ENCODE measurements at places on chromosomes 4 and X.

- DNase-seq = no peak
Observed at GRCh38 chrX:40152741-40153344, 55.1 kb upstream of the BCOR start.

DNA sequence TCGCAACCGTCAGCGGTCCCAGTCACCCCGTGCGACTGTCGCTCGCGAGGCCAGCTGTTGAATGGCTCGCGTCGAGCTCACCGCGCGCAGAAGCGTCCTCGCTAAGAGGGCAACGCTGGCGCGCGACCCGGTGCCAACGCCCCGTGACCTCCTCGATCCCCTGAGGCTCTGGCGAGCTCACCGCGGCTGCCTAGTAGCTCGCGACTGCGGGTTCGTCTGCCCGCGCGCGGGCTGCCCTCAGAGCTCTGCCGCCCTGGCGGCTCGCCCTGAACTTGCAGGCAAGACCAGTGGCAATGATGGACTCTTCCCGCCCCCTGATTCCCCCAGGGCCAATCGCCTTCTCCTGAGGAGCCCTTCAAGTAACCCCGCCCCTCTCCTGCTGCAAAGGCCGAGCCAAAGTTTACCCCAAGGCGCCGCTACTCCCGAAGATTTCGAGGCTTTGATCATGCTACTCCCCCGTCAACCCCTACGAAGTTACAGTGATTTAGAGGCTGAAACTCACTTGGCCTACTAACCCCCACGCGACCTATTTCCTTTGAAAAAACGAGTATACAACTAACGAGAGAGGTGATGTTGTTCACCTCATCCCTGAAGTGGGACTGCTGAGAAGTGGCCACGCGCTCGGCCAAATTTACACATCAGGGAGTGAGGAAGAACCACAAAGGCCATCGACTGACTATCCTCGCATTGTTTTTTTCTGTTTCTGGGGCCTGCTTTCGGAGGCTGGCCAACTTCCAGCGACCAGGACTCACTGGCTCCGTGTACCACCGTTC is 37.5 kb downstream of the PGRMC1 start:
- DNase-seq = peak; percentile 34

GRCh38 chr4:56857601-56858309 is 36.3 kb upstream of the SPINK2 start:
- DNase-seq = no peak

GRCh38 chrX:53716328-53717088 is 30.0 kb upstream of the HUWE1 start:
- DNase-seq = peak; percentile 28

- no peak for DNase-seq
Observed at GRCh38 chrX:150236327-150236726, 126.8 kb upstream of the MAMLD1 start.

GRCh38 chrX:54411732-54412131 is 28.5 kb upstream of the TSR2 start:
- DNase-seq = no peak

- DNase-seq = no peak
Observed at GRCh38 chrX:37083880-37084279, 75.7 kb downstream of the FAM47C start.

DNA sequence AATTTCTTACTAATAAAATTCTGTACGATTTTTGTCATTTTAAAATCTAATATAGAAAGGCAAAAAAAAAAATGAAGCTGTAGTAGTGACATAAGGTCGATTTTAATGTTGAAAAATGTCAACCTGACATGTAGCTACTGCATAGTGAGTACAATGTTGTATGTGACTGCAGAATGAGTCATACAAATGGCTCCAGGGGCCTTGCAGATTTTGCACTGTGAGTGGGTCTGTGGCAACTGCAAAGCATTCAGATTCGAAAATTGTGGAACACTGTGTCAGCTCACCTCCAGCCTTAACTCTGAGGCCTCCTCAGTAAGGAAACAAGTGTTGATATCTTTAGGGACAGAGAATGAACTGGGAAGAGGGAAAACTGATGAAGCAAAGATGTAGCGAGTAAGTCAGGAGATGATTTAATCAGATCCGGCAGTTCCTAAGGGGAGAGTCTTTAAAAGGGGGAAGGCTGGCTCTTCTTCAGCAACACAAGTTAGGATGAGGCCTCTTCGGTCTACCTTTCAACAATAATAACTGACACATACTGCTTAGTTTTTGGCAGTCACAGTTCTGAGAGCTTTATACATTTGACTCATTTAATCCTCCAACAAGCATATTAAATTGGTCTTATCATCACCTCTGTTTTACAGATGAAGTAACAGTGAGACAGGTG is 24.9 kb downstream of the TKTL2 start:
- no peak for DNase-seq

DNA sequence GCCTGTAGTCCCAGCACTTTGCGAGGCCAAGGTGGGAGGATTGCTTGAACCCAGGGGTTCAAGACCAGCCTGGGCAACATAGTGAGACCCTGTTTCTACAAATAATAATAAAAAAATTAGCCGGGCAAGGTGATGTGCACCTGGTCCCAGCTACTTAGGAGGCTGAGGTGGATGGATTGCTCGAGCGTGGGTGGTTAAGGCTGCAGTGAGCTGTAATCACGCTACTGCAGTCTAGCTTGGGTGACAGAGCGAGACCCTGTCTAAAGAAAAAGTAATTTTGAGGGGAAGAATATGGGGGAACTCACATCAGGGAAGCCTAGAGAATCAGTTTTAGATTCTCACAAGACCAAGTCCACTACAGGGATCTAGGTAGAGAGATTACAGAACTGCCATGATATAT is 28.9 kb upstream of the LCORL start:
- no peak for DNase-seq

DNA sequence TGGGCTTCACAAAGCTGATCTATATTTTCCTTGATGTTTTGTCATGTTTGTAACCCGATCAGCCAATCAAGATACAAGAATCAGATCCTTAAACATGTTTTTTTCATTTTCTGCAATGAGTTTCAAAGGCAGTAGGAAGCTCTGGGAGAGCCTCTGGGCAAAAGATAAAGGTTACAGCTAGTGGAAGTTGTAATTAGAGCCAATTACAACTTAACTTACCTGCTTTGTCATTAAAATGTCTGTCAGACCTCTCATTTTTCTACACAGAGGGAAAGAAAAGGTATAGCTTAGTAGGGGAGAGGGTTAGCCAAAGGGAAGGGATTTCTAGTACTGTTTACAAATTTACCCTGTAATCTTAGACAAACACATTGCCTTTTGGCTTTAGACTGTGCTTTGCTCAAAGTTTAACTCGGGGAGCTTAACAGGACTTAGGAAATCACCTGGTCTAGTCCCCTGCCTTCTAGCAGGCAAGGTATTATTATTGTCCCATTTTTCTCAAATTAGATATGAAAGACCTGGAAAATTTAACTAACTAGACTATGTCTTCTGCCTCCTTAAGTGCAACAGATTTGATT is 55.8 kb downstream of the FGF16 start:
- DNase-seq = no peak

- no peak for DNase-seq
Observed at GRCh38 chrX:38939067-38939466, 137.8 kb downstream of the MID1IP1 start.

- DNase-seq = no peak
Observed at GRCh38 chrX:46727441-46727840, 31.5 kb downstream of the SLC9A7 start.

GRCh38 chr4:39864391-39864790 is 113.3 kb downstream of the PDS5A start:
- no peak for DNase-seq

DNA sequence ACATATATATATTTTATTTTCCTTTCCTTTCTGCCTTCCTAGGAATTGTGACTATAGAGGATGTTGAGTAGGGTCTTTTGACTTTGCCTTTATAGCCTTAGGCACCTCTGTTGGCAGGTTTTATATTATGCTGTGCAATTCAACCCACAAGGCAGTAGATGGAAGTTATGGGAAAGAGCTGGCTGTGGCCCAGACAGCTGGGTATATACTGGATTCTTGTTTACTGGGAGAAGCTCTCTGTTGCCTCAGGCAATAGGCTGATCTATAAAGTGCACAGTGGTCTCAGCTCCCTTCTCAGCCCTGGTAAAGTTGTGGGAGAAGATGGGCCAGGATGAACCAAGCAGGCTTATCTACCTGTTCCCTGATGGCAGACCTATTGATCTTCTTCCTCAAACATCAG is 342.0 kb downstream of the GBA3 start:
- no peak for DNase-seq

GRCh38 chr4:125013891-125014290 is 300.9 kb upstream of the FAT4 start:
- no peak for DNase-seq
